ENCODE measurements at places on chromosomes 5 and 9.

- no peak for DNase-seq
Observed at GRCh38 chr5:6723122-6723815, 10.0 kb downstream of the TENT4A start.

DNA sequence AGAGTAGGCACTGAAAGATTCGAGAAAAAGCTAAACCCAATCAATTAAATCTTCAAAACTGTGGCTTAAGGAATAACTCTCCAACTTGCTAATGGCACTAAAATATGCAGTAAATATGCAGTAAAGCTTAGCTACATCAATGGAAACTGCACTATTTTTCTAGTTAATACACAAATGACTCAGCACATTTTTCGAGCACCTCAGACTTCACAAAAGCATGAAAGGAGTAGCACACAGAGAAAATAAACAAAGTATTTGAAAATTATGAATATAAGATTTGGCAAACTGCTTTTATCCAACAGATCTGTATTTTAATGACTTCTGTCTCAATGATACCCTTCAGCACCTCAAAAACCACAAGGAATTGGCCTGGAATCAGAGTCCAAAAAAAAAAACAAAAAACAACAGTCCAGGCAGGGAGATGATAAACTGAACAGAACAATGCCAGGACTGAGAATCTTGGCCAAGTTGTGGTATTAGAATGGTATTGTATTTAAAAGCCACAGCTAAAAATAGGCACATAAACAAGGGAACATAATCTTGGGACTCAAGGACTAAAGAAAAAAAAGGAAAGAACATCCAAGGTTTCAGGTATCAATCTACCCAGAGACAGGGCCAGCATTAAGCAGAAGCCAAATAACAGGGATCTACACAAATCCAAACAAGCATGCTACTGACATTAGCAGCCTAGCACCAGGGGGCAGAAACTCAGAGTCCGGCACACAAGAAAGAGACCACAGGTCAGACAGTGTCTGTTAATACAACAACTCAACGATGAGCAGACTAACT lies 21.4 kb downstream of the TMEM245 start:
- DNase-seq: no peak

DNA sequence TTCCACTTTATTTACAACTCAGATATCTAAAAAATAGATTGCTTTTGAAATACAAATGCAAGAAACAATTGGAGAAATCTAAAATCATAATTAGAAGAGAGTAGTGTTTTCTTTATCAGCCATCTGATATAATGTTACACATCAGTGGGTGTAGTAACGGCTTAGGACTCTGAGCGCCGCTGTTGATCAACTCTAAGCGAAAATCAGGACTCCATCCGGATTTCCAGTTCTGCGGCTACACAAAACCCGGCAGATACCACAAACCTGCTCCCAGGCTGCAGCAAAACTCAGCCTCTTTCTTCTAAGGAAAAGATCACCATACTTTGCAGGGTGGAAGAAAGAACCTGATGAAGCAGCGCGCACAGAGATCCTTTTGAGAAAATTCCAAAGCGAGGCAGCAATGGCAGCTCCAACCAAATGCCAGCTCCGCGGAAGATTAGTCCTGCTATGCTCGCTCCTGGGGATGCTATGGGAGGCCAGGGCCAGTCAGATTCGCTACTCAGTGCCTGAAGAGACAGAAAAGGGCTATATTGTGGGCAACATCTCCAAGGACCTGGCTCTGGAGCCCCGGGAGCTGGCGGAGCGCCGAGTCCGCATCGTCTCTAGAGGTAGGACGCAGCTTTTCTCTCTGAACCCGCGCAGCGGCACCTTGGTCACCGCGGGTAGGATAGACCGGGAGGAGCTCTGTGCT lies at the start of gene PCDHGA9:
Gene PCDHGA9 (plus strand): TSS at position 226 of the 691 bp plus-strand sequence. CDS start 175 bp downstream, at position 401.
- DNase-seq: no peak

- no peak for DNase-seq
Observed at GRCh38 chr5:109916481-109917153, 226.9 kb downstream of the MAN2A1 start.

DNA sequence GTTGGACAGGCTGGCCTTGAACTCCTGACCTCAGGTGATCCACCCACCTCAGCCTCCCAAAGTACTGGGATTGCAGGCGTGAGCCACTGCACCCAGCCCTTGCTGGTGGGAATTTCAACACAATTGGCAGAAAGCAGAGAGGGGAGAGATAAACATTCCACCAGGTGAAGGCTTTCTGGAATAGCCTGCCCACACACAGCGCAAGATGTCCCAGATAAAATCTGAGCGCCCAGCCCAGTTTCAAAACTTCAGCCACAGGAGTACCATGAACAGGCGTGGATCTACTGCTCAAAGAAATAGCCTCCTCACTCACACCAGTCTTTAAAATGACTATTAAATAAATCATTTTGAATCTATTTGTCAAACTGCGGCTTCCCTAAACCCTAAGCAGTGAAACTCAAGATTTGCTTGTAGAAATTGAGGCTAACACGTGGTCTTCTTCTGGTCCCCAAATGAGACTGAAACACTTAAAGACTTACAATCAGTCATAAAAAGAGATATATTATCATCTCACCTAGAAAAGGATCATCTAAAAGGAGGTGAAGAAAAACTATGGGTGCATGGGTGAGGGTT lies 34.7 kb downstream of the CAPSL start:
- DNase-seq: no peak

GRCh38 chr5:85576666-85577065 lies 1041.1 kb upstream of the COX7C start:
- DNase-seq: no peak

DNA sequence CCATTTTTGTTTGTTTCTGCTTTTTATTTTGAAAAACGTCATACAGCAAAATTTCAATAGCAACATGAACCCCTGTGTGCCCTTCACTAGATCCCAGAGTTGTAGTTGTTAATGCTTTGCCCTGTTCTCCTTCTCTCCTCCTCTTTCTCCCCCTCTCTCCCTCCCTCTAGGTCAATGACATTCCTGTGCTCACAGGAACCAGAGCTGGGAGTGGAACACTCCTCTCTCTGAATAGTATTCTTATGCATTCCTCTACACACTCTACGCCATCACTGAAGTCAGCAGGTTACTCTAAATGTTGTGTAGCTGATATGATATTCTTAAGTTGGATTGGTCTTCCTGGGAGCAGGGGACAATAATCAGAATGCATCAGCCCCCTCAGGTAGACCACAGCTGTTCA lies 243.4 kb downstream of the SYK start:
- no peak for DNase-seq

- no peak for DNase-seq
Observed at GRCh38 chr9:123542435-123543225, 186.6 kb downstream of the CRB2 start.

- DNase-seq: peak; percentile 40
Observed at GRCh38 chr5:75510836-75511434, 494 bp downstream of the CERT1 start.

- no peak for DNase-seq
Observed at GRCh38 chr5:72387985-72388384, 67.8 kb downstream of the PTCD2 start.

- no peak for DNase-seq
Observed at GRCh38 chr9:110958847-110959246, 79.4 kb downstream of the LPAR1 start.

GRCh38 chr5:142821733-142822487 lies 51.7 kb downstream of the ARHGAP26 start:
- DNase-seq: no peak

- DNase-seq: no peak
Observed at GRCh38 chr9:9498128-9498527, 1114.7 kb downstream of the PTPRD start.

GRCh38 chr9:109794361-109795012 lies 14.5 kb downstream of the PALM2AKAP2 start:
- no peak for DNase-seq

DNA sequence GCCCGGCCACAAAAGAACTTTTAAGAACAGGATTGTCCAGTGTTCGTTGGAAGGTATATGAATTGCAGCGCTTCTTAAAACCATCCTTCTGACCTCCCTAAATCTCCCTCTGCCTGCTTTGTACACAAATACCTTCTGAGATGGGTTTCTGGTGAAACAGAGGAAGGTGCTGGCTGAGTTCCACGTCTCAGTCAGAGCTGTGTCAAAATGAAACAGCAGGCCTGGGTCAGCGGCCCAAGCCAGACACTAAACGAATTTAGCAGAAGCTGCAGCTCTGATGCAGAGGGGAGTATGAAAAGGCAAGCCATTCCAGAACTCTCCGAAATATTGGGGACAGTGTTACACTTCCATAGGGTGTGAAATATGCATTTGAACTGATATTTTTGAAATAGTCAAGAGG lies 37.8 kb upstream of the CRB2 start:
- no peak for DNase-seq

DNA sequence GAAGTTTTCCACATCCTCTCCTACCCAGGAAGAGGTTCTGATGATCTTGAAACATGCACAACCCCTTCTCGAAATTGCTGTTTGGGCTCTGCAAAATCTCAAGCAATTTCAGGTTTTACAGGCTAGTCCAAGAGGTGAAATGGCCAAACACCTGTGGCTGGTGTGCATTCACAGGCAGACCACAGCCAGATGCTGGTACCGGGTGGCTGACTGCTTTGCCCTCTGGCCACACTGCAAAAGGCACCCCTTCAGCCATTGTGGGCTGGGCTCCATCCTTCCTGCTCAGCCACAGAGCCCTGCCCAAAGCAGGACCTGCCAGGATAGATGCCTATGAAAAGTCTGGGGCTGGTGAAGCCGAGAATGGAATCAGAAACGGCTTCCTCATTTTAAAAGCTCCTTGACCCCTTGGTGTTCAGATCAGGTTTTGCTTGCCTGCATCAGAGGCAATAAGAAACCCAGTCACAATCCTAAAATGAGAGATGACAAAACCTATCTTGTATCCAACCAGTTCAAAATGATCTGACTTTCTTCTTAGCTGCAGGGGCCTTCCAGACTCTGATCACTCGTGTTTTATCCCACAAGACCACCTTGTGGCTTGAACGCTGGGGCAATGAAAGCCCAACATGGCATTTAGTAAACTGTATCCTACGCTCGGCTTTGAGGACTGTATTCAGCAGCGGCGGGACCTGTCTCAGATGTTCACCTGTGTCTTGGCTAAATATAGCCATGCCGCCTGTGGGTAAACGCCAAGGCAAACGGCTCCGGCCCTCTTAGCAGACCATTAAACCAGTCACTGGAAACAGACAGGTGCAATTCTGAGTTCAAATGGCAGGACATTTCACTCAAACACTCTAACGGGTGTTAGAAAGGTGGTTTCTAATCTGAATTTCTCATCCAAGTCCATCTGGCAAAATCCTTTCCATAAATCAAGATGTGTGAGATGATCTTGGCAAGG lies 49.6 kb downstream of the EPB41L4B start:
- DNase-seq: no peak

GRCh38 chr5:62283861-62284260 lies 22.1 kb upstream of the KIF2A start:
- DNase-seq: no peak

- DNase-seq: no peak
Observed at GRCh38 chr9:83060556-83060955, 2.4 kb downstream of the RASEF start.

GRCh38 chr9:15697446-15697851 lies 144.6 kb downstream of the CCDC171 start:
- no peak for DNase-seq

- DNase-seq: no peak
Observed at GRCh38 chr5:60207040-60207439, 313.5 kb upstream of the PDE4D start.

DNA sequence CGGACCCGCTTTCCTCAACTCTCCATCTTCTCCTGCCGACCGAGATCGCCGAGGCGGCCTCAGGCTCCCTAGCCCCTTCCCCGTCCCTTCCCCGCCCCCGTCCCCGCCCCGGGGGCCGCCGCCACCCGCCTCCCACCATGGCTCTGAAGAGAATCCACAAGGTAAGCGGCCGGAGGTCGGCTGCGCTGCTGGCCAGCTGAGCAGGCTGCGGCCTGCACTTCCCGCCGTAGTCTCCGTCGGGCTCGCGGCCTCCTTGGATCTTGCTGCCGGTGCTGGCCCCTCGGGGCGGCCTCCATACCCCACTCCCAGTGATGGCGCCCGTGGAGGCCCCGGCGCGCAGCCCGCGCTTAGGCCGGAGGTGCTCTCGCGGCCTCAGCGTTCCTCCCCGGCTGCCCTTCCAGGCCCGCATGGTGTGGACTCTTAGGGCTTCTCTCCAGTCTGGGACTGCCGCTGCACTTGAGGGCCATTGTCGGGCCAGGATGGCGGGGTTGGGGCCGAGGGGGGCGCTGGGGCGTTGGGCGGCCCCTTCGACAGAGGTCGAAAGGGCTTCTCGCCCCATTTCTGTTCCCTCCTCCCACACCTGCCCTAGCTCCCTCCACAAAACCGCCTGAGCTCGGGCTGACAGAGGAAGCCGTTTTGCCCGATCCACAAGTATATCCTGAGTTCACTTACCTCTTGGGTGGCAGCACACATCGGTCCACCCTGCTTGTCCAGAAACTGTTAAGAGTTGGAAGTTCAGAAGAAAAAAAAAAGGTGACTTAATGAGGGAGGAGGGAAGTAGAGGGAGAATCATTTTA lies 714 bp downstream of the UBE2D2 start:
- peak; percentile 15 for DNase-seq

- no peak for DNase-seq
Observed at GRCh38 chr5:133269691-133270090, 217.9 kb downstream of the HSPA4 start.

GRCh38 chr5:73865315-73865714 lies 239.3 kb downstream of the ARHGEF28 start:
- no peak for DNase-seq

DNA sequence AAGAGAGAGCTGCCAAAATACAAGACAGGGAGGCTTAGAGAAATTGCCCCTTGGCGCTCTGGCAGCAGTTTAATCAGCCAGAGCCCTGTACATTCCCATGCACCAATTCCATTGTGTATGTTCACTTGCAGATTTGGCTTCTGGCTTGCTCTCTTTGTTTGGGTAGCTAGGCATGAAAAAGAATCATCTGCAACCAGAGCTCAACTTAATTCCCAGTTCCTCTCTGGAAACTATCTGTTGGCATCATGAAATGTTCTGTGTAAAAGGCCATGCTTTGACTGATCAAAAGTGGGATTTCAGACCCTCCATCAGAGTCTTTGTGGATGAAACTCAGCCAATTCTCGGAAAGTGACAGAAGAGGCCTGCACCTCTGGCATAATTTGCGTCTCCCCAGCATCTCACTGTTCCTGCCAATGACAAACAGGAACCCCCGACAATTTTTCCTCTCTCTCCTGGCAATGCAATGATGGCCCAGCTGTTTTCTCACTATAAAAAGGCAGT lies 53.8 kb upstream of the RAD23B start:
- no peak for DNase-seq

DNA sequence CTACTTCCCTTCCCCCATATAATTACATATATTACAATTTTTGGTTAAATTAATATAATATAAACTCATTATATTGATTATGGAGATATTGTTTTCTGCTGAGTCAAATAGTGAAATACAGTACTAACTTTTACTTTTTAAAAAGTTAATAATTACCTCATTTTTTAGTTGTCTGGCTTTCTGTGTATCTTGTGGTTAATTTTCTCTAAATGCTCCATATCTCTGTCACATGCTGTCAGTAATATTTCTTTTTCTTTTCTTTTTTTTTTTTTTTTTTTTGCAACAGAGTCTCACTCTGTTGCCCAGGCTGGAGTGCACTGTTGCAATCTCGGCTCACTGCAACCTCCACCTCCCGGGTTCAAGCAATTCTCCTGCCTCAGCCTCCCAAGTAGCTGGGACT lies 23.2 kb downstream of the STX17 start:
- DNase-seq: no peak

GRCh38 chr5:128736553-128736952 lies 198.5 kb upstream of the FBN2 start:
- no peak for DNase-seq

- DNase-seq: no peak
Observed at GRCh38 chr5:157306081-157306480, 40.2 kb downstream of the CYFIP2 start.

- no peak for DNase-seq
Observed at GRCh38 chr5:160802592-160802991, 49.4 kb downstream of the ATP10B start.

- no peak for DNase-seq
Observed at GRCh38 chr9:34521406-34522045, 1.3 kb downstream of the ENHO start.
